ENCODE measurements at places on chromosomes 4 and X. TPM values are rescaled to one million over a fixed set of nuclear protein-coding genes. Genes with fewer than 3 reads are reported as not detected.

The PTCHD1 gene
- not detected for polyA plus RNA-seq

The CFAP47 gene
- not detected for polyA plus RNA-seq

DNA sequence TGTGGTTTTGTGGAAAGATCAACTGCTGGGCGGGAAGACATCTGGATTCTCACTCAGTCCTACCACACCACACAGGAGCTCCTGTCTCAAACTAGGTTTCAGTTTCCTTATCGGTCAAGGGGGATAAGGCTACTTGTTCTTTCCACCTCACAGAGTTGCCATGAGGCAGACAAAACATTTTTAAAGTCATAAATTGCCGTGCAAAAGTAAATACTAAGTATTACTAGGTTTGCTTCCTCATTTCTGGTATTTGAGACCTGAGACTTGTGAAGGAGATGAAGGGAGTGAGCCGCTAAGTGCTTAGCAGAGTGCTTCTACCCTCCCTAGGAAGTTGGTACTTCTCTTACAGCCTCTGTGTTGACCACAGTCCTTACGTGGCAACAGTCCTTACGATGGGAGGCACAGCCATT lies 1.5 kb downstream of the LAP3 start:
- no peak for DNase-seq

GRCh38 chr4:64095398-64095797 lies 313.9 kb downstream of the TECRL start:
- no peak for DNase-seq
